ENCODE measurements at places on chromosomes 12 and 14.

DNA sequence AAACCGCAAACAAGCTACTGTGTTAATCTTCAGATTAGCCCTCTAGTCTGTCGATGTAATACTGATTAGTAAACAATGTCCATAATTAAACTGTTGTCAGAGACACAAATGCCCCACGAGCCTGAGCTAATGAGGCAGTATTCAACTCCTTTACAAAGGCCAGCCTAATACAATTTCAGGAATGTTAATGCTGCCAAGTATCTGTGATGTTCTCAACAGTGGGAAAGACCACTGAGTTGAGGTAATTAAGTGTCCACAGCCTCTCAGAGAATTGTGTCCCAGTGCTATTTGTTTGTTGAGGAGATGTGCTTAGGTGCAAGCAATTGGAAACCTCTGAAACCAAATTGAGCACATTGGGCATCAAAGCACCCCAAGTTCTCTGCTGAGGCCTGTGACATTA, 139.4 kb upstream of the CDKN3 start:
- DNase-seq: no peak

DNA sequence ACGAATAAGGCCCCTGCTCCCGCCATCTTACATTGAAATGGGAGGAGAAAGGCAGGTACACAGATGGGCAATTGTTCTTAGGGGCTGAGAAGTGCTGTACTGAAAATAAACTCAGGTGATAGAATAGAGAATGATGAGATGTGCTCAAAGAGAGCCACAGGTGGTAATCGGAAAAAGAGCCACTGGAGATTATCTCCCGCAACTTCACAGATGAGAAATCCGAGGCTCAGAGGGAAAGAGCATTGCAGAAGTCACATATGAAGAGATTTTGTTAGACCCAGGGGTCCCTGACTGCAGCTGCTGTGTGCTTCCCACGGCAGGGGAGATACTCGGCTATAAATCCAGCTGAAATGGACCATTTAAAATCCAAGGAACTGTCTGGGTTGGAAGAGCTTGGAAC, 73.7 kb downstream of the PRIMA1 start:
- DNase-seq: no peak

DNA sequence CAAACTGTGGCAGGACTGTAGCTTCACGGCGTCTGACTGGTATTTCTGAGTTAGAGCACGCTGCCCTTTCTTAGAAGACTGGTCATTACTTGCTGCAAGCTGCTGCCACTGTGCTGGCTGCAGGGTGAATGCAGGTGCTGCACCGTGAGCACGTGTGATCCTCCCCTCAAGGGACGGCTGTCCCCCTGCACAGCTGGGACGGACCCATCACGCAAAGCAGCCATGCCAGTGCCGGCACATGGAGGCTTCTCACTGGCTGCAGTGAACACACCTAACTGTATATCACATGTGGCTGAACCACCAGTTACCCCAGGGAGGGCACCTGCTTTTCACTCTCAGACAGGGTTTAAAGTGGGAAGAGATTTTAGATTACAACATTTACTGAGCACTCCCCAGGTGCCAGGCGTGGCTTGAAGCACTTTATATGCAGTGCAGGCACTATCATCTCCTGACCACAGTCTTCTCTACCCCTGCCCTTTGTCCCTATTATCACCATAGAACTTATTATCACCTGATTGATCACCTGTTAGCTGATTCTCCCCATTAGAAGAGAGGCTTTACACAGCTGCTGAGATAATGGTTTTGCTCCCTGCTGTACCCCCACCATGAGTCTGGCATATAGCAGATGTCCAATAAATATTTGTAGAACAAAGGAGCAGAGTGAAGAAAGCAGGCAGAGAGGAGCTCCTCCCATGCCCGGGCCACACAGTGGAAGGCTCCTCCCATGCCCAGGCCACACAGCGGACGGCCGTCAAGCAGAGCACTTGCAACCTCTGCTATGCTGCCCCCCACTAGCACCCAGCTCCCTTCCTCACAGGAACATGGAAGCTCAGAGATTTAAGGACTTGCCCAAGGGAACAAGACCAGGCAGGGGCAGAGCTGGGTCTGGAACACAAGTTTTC, 25.9 kb downstream of the SLC25A47 start:
- DNase-seq: no peak

GRCh38 chr12:14635776-14636175, 60.6 kb downstream of the GUCY2C start:
- peak; percentile 21 for DNase-seq

DNA sequence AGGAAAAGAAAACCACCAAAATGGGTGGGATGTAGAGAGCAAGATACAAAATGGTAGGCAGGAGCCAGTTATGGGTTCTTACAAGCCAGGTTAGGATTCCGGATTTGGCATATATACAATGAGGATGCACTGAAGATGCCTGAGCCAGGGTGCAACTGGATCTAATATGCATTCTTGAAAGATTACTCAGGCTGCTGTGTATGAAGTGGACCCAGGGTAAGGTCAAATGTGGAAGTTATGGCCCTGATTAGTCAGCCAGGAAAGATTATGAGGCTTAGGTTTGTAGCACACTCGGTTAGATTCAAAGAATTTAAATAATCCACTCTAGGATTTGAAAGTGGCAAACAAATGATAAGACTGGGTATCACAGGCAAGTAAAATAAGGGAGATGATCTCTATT, 1750.7 kb upstream of the FLRT2 start:
- peak; percentile 45 for DNase-seq

DNA sequence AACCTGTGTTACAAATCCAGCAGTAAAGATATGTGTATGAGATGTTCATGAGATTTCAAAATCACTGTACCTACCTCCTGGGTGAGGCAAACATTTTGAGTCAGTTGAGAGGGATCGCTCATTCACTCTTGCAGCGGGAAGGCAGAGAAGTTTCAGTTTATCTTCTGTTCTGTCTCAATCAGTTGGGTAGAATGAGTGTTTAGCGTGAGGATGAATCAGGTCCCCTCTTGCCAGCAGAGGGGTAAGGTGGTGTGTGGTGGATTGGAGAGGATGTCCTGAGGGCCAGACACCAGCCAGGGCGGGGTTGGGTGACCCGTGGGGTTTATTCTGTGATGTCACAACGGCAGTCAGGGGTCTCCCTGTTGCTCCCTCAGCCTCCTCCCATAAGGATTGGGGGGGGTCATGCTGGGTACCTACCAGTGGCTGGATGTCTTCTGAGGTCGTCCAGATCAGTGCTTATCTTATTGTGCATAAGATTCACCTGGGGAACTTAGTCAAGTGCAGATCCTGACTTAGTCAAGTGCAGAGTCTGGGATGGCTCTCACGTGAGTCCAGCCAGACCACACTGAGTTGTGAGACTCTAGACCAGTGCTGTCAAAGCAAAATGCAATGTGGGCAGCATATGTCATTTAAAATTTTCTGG, at the start of gene GSG1:
TSS of gene GSG1 (minus strand) at position 277 of the 643 bp plus-strand sequence. CDS start at position 122, 155 bp downstream.
- peak; percentile 49 for DNase-seq

GRCh38 chr12:49982246-49983087, 9.7 kb downstream of the AQP6 start:
- peak; percentile 23 for DNase-seq

DNA sequence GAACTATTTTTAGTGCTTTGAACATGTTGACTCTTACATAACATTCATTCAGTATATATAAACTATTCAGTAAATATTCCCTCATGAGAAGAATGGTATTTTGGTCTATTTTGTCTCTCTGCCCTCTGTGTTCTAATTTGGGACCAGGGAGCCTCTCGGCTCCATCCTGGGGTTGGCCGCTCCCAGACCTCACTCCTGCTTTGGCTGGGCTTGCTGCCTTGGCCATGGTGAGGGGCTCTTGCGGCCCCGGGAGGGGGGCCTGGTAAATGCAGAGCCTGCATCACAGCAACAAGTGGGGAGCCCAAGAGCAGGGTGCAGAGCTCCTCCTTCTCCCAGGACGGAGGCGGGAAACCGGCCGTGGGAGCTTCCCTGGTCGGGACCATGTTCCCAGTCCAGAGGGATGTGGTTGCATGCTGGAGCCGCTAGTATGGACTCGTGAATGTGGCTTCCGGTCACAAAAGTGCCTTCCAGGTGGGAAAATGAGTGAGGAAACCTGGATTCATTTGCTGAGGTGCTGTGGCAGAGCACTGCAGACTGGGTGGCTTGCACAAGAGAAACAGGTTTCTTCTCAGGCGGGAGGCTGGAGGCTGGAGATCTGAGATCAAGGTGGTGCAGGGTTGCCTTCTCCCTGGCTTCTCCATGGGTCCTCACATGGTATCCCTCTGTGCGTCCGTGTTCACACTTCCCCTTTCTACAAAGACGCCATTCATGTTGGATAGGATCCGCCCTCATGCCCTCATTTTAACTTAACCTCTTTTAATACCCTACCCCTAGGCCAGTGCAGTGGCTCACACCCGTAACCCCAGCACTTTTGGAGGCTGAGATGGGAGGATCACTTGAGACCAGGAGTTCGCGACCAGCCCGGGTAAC, 250.2 kb downstream of the CACNA1C start:
- no peak for DNase-seq

GRCh38 chr14:94161981-94162380, 12.1 kb upstream of the PPP4R4 start:
- DNase-seq: no peak

DNA sequence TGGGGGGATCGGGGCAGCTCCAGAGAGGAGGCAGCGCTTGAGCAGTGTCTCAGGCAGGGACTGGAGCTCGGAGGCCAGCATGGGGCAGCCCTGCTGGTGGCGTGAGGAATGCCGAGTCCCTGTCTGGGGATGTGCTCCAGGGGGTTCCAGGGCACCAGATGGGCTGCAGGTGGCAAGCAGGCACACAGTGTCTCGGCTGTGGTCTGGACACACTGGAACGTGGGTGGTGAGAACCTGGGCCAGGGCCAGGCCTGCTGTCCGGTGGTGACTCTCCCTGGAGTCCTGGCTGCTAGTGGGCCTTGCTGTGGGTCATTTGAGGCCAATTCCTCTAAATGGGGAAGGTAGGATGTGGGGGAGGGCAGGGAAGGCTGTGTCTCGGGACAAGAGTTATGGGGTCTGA, 199.4 kb upstream of the RTL1 start:
- DNase-seq: no peak

DNA sequence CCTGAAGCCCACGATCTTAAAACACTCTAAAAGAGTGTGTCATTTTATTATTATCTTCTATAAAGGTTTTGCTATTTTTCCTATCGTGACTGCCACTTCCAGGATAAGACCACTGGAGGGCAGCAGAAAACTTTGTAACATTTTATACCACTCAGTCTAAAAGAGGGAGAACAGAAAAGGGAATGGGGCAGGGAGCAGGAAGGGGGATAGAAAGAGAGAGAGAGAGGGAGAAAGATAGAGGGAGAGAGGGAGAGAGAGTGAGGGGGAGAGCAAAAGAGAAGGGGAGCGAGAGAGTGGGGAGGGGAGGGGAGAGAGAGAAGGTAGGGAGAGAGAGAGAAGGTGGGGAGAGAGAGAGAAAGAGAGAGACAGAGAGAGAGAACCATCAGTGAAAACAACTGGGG, 2.0 kb upstream of the ART4 start:
- DNase-seq: peak; percentile 57

DNA sequence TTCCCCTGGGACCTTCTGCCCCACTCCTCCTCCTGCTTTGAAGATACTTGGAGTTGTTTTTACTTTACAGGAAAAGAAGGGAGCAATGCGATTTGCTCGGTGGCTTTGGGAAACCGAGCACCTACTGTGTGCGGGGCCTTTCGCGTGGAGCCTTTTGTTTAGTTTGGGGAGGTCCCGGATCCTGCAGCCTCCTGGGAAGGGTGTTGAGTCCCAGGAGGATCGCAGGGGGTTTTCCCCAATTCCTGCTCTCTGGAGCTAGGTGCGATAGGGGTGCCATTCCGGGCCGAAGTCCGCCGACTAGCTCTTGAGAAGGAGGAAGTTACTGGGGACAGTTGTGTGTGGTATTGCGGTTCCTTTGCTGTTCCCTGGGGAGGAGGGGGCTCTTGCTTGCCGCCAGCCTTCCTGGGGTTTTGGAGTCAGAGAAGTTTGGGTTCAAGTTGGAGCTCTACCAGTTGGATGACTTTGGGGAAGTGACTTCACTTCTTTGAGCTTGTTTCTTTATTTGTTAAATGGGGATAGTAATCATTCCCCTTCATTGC, 1.1 kb downstream of the BRI3BP start:
- no peak for DNase-seq

GRCh38 chr12:108759924-108760323, 28.6 kb upstream of the CORO1C start:
- no peak for DNase-seq

GRCh38 chr12:16027002-16027401, 115.9 kb downstream of the DERA start:
- no peak for DNase-seq

GRCh38 chr14:32251530-32251929, 48.5 kb upstream of the RNU6-8 start:
- no peak for DNase-seq

GRCh38 chr12:46358791-46359666, 13.5 kb downstream of the SLC38A2 start:
- DNase-seq: no peak

- no peak for DNase-seq
These were observed 164.3 kb downstream of the GRIP1 start for GRCh38 chr12:66514581-66514980.

DNA sequence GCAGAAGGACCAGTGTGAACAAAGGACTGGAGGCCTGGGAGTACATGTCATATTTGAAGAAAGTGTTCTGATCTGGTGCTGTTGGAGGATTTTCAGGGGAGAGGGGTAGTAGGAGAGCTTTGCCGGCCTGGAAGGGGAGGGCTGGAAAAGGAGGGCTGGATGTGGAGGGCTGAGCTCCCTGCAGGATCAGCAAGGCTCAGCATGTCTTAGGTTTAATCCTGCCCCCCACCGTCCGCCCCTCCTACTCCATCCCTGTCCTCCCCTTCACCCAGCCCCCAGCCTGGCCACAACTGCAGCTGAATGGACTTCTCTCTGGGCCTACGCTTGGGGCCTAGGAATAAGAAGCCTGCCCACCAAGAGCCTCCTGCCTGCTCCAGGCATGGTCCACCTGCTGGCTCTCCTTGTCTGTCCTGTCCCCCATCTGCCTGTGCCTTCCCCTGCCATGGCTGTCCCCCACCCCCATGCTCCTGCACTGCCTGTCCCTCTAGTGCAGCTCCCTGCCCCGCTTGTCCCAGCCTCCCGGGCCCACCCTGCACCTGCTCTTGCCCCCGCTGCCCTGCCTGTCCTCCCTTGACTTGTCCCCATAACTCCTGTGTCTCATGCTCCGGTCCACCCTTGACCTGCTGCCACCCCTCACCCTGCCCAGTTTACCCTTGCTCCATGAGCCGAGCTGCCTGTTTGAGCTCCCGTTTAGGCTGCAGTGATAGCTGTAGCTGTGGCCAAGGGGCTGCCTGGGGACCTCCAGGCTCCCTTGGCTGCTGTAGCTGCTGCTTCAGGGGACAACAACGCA, 9.8 kb upstream of the RARG start:
- DNase-seq: no peak

- DNase-seq: no peak
These were observed 37.4 kb downstream of the DAD1 start for GRCh38 chr14:22551605-22551997.

- DNase-seq: no peak
These were observed 28.7 kb downstream of the WNT5B start for GRCh38 chr12:1657688-1658087.

GRCh38 chr12:61502179-61502578, 758.0 kb upstream of the USP15 start:
- no peak for DNase-seq

- DNase-seq: no peak
These were observed 330.0 kb downstream of the SYT1 start for GRCh38 chr12:79194595-79194994.
